ENCODE measurements at places on chromosomes 7 and 10.
A peak's percentile ranks its signal among the peaks of the same experiment; 100 is the strongest.

DNA sequence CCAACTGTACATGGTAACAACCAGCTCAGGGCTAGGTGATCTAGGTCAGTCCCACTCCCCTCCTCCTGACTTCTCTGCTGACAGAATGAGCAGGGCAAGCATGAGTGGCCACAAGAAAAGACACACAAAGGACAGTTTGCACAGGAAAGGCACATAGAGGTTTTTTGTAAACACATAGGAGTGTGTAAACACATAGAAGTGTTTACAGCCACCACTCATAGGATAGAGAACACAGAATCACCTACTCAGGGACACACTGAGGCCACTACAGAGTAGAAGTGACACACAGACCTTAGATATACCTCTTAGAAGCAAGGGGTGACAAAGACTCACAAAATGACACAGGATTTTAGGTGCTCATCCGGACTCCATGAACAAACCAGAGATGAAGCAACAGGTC is 19.0 kb downstream of the NUDCD3 start:
- no peak for DNase-seq

- DNase-seq, result no peak
These were observed 23.7 kb downstream of the IL15RA start for GRCh38 chr10:5953676-5954075.

DNA sequence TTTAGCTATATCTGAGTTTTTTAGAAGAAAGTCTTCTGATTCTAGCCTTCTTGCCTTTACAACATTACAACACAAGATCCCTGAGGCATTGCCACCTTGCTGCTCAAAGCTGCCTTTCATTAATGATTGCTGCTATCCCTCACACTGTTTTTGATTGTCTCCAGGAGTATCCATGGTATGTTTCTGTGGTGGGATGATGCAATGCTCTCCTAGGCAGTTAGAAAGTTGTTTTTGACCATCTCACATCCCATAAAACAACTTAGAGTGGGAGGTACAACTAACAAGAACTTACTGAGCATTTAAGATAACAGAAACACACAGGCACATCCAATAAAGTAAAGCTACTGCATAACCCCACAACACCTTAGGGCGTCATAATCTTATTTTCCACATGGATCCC is 1156.0 kb upstream of the LRRTM3 start:
- DNase-seq, result no peak

DNA sequence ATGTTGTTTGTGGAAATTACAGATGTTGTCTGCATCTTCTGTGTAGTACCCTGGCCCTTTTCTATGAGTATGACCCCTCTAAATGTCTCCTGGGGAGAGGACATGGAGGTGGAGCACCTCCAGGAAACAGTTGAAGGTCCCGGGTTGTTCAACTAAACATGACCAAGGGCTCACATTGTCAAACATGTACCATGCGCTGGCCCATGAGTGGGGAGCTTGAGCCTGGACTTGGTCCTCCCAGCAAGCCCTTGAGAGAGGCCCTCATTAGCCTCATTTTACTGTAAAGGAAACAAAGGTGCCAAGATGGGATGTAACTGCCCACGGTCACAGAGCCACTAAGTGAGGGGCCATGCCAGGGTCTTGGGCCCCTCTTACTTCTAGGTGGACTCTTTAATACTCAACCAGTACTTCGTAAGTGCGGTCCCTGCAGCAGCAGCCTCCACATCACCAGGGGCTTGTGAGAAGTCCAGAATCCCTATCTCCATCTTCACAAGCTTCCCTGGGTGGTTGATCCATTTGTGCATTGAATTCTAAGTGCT is 31.2 kb downstream of the C10orf71 start:
- DNase-seq, result no peak

DNA sequence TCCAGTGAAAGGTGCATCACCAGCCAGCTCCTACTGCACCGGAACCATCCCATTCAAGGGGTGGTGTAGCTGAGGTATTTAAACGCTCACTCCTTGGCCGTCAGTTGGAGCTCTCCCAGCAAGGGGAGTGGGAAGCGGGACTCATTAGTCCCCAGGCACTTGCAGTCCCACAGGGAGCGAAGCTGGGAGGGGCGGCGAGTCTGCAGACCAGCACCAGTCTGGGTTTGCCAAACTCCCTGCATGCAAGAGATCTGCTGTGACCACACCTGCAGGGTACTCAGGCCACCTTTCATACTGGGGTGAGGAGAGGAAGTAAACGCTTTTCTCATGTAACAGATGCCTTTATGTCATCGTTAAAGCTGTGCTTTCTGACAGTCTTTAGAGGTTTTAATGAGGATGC is 187.9 kb downstream of the PTPRN2 start:
- no peak for DNase-seq

DNA sequence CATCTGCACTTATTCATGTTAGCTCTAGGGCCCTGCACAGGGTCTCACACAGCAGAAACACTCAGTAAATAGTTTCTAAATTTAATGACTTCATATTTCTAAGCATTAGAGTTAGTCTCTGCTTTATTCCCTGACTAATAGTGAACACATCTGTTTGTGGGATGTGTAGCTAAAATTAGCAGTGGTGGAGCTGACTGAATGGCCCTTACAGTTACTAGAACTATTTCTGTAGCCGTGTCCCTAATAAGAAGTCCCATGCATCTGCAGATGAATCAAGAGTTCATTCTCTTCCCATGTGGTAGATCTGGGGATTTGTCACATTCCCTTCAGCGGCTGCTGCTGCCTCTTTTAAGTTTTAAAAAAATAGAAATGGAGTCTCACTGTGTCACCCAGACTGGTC is 11.7 kb downstream of the MAP3K8 start:
- peak; percentile 28 for DNase-seq

DNA sequence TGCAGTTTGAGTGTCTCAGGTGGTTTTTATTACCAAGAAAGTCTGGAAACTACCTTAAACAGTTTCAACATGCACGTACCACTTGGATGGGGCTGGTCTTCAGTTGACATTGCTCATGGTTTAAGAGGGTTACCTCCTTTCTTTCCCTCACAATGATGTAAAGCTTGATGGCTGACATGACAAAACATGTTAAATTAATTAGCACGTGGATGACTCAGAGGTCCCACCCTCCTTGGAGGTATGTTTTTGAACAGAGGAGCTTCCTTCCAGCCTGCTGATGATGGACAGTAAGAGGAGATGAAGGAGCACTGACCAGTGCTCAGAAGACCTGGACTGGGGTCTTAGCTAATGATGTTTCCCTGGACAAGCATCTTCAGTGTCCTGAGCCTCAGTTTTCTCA is 322.3 kb upstream of the PODXL start:
- DNase-seq, result no peak

GRCh38 chr7:55081472-55082227 is 62.8 kb downstream of the EGFR start:
- no peak for DNase-seq

DNA sequence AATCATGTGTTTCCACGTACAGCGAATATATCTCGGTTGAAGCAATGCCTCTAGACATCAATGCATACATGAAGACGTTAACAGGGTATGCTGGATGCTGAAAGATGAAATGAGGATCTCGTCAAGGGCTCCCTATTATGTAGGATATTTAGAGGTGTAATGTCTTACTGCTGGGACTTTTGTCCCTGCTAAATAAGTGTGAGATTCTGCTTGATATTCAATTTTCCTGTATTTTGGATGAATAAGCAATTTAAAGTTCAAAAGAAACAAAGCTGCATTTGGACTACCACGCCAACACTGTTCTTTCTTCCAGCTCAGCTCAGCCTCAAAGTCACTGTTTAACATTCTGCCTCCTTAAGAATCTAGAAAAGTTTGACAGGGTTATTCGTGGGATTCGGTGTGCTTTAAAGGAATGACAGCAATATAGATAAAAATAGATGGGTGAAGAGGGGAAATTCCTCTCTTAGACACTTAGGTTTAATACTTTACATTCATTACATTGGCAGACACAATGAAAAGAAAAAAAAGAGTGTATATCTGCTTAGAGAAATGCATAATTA is 110.1 kb upstream of the RHEB start:
- DNase-seq, result no peak

- no peak for DNase-seq
These were observed 46.8 kb downstream of the INSYN2A start for GRCh38 chr10:127149501-127150081.

- peak; percentile 54 for DNase-seq
These were observed 694 bp upstream of the FAS start for GRCh38 chr10:88989824-88990383.

GRCh38 chr7:141079219-141079618 is 5.4 kb downstream of the TMEM178B start:
- DNase-seq, result no peak

GRCh38 chr7:150974468-150975391 is 3.4 kb downstream of the KCNH2 start:
- peak; percentile 28 for DNase-seq

Data from ELR (cell line).